ENCODE measurements at places on chromosomes 1 and 21.

DNA sequence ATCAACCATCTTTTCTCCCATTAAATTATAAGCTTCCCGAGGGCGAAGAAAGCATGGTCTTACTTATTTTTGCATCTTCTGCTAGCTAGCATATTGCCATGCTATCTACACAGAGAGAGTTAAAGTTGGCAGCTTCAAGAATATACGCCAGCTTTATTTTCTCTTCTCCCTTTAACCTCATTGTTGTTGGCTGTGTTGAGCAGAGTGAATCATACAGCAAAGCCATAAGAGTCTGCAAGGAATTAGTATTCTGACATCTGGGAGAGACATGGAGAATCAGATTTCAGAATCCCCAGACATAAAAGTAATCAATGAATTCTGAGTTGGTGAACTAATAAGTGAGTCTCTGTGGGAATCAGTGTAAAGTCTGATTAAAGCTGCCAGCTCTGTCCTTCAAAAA, 649.6 kb upstream of the PTBP2 start:
- DNase-seq: no peak

DNA sequence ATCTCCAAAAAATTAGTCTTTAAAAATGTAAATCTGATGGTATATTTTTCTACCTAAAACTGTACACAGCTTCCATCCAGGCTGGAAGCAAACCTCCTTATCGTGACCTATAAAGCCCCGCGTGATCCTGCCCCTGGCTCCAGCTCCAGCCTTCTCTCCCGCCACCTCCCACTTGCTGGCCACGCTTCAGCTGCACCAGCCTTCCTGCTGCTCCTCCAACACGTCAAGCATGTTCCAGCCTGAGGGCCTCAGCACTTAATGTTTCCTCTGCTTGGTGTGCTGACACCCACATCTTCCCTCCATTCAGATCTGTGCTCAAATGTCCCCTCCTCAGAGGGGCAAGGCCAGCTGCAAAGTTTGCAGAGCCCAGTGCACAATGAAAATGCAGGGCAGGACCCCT, 123.5 kb upstream of the MAGI3 start:
- no peak for DNase-seq

DNA sequence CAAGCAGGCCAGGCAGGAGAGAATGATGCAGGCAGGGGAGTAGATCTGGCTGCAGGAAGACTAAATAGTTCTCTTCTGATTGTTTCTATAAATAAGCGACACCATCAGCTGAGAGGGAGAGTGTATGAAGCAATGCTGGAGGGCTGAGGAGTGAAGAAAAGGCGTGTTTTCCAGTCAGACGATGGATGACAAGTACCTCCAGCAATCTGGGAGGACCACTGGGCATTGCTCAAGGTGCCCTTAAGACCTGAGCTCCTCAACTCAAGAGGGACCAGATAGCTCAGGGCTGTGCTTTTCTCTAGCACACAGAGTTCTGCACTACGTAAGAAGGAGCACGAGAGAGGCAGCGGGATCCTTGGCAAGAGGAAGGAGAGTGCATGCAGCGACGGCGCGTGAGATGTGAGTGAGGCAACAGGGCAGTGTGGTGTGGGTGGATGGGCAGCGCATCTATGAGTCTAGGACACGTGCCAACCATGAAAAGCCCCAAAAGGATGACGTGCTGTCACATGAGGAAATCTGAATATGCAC, 36.0 kb downstream of the PABPC4 start:
- DNase-seq: no peak

- peak; percentile 16 for DNase-seq
Observed at GRCh38 chr1:50930965-50931737, 28.9 kb downstream of the FAF1 start.

DNA sequence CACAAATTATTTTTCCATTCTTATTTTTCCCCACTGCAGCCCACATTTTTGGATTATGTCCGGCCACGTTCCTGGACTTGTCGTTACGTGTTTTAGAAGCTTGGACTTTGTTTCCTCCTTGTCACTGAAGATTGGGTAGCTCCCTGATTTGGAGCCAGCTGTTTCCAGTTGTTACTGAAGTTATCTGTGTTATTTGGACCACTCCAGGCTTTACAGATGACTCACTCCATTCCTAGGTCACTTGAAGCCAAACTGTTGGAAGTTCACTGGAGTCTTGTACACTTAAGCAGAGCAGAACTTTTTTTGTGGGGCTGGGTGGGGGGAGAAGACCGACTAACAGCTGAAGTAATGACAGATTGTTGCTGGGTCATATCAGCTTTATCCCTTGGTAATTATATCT, 12.2 kb upstream of the AXDND1 start:
- DNase-seq: no peak
